ENCODE measurements at places on chromosomes 16 and 17. TPM values are rescaled to one million over a fixed set of nuclear protein-coding genes. Genes with fewer than 3 reads are reported as not detected.

The AXIN1 gene
- 13.4 TPM for total RNA-seq

DNA sequence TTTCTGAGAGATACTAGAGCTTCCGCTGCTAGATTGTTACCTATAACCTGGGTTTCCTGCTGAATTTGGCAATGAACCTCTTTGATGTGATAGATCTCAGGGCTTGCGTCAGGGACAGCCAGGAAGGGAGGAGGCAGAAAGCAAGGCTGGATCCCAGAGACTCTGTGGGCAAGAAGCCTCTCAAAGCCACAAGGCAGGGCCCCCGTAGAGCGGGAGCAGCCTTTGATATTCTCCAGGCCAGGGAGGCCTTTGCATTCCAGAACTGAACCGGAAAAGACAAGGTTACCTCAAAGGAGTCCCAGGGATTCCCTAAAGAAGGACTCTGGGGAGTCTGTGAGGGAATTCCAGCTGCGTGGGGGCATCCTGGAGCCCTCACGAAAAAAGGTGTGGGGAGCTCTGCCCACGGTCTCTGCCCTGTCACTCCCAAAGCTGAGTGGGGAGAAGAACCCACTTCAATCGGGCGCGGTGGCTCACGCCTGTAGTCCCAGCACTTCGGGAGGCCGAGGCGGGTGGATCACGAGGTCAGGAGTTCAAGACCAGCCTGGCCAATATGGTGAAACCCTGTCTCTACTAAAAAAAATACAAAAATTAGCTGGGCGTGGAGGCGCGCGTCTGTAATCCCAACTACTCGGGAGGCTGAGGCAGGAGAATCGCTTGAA is 14.3 kb upstream of the SCIMP start:
- DNase-seq: no peak

DNA sequence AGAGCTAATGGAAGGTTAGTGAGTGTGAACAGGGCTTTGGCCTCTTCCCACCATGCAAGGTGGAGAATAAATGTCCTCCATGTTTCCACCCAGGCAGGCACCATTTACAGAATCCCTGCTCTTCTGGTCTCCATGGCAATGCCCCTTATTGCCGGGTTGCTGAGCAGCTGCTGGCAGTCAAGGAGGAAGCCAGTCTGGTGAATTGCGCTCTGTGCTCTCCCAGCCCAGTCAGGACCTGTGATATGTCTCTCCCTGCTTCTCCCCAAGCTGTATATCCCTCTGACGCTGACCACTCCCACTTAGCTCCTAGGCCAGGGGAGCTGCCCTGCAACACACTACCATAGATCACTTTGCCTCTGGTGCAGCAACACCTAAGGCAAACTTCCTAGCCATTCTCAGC is 402.1 kb upstream of the ERCC4 start:
- no peak for DNase-seq

The COL1A1 gene
- 2,633 TPM for total RNA-seq

DNA sequence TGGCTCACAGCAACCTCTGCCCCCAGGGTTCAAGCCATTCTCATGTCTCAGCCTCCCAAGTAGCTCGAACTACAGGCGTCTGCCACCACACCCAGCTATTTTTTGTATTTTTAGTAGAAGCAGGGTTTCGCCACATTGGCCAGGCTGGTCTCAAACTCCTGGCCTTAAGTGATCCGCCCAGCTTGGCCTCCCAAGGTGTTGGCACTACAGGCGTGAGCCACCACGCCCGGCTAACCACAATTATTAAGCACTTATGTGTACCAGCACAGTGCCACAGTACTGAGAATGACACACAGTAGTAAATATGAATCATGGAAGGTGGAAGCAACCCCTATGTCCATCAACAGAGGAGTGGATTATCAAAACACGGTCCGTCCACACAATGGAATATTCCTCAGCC is 49.8 kb downstream of the COTL1 start:
- DNase-seq: no peak

DNA sequence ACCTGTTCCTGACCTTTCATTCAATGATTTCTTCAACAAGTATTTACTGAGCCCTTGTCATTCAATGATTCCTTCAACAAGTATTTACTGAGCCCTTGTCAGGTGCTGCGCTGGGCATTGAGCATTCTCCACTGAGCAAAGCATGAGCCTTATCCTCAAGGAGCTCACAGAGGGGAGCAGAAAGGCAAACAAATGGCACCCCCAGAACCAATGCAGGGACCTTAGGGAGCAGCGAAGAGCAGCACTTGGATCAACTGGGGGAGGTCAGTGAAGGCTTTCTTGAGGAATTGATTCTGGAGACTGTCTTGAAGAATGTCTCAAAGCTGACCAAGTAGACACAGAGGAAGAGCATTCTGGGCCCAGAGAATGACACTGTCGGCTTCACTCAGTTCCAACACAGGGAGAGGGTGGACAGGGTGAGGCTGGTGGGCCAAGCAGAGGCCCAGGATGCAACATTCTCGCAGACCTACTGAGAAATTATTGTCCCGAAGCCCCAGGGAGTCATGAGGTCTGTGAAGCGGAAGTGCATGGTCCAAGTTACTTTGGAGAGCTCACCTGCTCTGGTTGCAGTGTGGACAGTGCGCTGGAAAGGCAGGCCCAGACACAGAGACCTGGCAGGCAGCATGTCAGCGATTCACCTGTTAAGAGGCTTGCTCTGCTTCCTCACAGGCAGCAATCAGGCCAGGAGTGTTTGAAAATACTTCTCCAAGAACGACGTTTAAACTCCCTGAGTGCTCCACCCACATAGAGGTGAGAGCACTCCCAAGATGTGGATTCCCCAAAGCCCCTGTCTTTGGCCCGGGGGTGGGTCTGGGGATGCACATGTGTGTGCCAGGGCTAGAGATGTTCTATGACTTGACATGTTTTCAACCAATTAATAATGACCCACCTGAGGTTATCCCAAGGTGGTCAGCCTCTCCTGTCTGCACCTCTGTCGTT is 3.2 kb upstream of the MPO start:
- DNase-seq: no peak

DNA sequence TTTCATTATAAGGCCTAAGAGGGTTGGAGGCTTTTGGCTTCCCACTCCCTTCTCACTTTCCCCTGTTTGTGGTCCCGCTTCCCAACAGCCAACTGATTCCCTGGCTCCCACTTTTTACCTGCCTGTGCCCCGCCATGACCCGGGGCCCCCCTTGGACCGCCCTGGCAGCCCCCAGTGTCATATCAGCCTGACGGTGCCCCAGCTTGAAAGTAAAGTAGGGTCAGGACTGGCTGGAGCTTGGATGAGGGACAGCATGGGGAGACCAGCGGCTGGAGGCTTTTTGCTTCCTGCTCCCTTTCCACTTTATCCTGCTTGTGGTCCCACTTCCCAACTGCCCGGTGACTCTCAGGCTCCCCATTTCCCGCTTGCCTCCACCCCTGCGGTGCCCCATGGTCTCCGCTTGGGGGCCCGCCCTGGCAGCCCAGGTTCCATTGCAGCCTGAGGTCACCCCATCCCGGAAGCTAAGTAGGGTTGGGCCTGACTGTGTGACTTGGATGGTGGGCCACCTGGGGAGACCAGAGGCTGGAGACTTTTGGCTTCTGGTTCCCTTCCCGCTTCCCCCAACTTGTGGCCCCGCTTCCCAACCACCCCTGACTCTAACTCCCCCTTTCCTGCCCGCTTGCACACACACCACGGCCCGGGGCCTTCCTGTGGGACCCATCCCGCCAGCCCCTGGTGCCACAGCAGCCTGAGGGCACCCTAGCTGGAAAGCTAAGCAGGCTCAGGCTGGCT is 2274.7 kb downstream of the TP53TG3F start:
- no peak for DNase-seq

DNA sequence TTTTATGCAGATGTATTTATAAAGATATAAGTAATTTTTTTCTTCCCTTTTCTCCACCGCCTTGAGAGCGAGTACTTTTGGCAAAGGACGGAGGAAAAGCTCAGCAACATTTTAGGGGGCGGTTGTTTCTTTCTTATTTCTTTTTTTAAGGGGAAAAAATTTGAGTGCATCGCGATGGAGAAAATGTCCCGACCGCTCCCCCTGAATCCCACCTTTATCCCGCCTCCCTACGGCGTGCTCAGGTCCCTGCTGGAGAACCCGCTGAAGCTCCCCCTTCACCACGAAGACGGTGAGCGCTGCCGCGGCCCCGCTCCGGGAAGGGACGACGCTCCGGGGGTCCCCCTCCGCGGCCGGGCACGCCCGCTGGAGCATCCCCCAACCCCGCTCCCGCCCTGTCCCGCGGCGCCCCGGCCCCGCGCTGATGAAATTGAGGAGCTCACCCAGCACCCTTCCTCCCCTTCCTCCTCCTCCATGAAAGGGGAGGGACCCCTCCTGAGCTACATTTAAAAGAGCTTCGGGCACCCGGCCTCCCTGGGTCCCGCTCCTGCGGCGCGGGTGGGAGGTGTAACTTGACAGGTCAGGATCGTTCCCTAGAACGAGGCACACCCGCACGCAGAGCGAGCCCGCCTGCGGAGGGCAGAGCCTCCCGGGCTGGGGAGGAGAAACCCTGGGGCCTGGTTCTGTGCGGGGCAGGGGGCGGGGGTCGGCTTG is 706 bp downstream of the HLF start:
- no peak for DNase-seq

- DNase-seq: peak; percentile 36
Observed at GRCh38 chr17:32971171-32971570, 20.5 kb upstream of the SPACA3 start.

- peak; percentile 82 for DNase-seq
Observed at GRCh38 chr17:21353326-21354010, 22.7 kb upstream of the KCNJ12 start.

The KRTAP2-4 gene
- total RNA-seq: not detected

GRCh38 chr17:82384051-82384729 is 12.6 kb downstream of the UTS2R start:
- DNase-seq: no peak

DNA sequence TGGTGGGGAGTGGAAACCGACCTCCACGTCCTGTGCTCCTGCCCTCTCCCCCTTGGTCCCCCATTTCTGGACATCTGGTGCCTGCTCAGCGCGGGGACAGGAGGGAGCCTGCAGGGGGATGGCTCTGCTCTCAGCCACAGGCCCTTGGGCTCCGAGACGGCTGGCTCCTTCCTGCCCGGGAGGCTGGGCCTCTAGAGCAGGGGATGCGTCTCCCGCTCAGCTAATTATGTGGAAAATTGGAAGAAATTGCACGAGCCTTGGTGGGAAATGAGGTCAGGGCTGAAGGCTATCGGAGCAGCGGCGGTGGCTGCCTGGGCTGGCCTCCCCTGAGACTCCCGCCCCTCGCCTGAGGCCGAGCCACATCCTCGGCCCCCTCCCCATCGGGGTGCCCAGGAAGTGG is 154.6 kb upstream of the CIBAR2 start:
- no peak for DNase-seq

DNA sequence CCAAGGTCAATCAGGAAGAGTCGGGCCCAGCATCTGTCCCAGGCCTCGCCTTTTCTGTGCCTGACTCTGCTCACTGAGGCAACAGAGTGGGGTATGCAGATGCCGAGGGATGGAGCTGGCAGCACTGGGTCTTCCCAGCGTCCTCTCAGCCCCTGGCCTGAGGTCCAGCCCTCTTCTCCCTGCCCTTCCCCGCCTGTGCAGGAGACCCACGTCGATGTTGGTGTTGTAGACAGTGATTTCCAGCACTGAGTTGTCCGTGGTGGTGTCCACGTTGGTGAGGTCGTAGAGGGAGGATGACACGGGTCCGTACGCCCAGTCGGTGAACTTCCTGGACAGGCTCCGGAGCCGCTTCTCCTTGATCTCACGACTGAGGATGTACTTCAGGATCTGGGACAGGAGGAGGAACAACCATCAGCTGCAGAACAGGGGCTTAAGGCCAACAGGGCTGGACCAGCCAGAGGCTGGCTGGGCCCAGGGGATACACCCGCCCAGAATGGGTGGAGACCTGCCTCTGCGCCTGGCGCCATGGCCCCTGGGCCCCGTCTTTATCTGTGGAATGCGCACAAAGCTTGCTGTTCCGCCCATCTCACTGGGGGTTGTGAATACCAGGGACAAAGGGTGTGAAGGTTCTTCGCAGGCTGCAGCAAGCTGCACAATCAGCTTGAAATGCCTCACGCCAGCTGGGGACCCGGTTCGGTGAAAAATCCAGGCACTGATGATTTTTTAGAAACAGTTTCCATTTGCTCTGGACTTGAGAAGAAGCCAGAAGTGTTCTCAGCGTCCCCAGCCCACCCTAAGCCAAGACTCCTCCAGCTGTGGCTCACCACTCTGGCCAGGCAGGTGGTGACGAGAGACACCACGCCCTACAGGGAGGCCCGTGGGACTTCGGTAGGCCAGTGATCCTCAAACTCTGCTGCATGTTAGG is 27.5 kb downstream of the TRPV3 start:
- peak; percentile 96 for DNase-seq

GRCh38 chr16:76653390-76654026 is 376.3 kb downstream of the CNTNAP4 start:
- peak; percentile 44 for DNase-seq

The SLC35G6 gene
- total RNA-seq: not detected

GRCh38 chr17:6303664-6304063 is 131.3 kb downstream of the AIPL1 start:
- peak; percentile 8 for DNase-seq

The GNAO1 gene
- total RNA-seq: not detected

GRCh38 chr16:57315416-57315815 is 30.9 kb upstream of the PLLP start:
- DNase-seq: no peak

DNA sequence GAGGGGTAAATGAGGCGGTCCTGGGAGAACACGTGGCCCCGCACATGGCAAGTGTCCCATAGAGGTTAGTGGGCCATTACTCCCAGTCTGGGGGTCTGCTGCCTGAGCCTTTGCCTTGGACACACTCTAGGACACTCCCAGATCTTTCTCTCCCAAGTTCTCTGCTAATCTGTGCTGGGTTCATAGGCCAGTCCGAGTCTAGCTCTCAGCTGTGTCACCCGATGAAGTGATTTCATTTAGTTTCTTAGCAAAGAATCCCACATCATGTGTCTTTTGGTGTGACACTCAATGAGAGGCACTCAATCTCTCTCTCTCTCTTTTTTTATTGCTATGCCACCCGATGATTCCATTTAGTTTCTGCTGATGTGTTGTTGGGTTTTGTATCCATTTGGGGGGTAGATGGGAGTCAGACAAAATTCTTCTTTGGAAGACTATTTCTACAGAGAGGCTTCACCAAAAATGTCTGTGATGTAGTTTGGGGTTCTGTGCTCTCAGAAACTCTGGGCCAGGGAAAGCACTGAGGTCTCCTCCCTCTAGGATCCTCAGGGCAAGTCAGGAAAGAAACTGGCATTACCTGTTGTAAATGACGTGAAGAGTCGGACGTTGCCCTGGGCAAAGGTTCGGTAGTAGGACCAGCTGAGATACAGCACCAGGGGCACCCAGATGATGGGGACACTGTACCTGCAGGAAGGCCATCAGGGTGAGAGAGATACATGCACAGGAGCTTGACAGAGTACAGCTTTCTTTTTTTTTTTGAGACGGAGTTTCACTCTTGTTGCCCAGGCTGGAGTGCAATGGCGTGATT is 25.2 kb upstream of the MLKL start:
- no peak for DNase-seq

All from fibroblast of the aortic adventitia (primary cell).